ENCODE measurements at places on chromosomes 13 and 19.
A peak's percentile ranks its signal among the peaks of the same experiment; 100 is the strongest.

GRCh38 chr19:17220207-17220758 lies 5.1 kb downstream of the USE1 start:
- DNase-seq = no peak

DNA sequence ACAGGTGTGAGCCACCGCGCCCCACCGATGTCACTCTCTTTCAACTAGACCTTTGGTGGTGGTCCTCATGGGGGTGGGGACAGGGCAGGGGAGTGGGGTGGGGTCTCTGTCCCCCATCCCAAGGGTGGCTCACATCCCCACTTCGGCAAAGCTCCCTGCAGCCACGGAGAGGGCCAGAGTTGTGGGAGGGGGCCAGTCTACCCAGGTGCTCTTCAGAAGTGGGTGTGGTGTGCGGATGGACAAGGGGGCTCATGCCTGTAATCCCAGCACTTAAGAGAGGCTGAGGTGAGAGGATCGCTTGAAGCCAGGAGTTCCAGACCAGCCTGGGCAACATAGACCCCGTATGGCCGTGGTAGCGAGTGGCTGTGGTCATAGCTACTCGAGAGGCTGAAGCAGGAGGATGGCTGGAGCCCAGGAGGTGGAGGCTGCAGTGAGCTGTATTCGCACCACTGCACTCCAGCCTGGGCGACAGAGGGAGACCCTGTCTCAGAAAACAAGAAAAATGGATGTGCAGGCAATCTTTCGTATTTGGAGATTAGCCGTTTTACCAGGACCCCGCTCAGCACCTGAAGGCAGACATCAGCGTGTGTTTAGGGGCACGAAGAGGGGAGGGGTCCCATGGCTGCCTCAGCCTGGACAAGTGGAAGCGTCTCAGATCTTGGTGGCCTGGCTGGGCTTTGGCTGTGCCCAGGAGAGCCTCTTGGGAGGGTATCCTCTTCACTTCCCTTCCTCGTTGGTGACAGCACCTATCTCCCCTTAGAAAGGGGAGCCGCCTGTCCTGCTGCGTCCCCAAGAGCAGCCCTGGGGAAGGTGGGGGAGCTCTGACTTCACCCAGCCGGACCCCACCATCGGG lies 846 bp downstream of the TGFBR3L start:
- no peak for DNase-seq

- no peak for DNase-seq
Measured at GRCh38 chr13:33865945-33866344, 48.0 kb downstream of the RFC3 start.

GRCh38 chr13:40102854-40103253 lies 447.4 kb downstream of the COG6 start:
- DNase-seq = no peak

- peak; percentile 45 for DNase-seq
Measured at GRCh38 chr13:27599845-27600553, 20.3 kb downstream of the LNX2 start.

DNA sequence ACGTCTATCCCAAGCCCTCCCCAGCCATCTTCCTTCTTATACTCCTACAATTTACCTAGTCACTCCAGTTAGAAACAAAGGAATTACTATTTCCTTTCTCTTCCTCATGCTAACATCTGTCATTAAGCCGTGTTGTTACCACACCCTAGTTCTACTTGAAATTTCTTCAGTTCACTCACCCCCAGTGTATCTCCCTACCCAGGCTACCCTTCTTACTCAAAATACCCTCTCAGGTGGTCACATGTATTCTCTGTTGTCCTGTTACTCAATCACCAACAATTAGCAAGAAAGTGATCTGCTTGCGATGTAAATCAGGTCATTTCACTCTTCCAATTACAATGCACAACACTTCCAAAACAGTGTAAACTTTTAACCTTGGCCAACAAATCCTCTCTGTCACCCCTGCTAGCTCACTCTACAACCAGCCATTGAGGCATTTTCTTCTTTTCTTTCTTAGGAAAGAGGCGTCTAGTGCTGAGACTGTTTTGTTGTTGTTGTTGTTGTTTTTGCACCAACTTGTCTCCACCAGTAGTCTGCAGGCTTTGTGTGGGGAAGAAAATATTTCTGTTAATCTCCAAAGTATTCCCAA lies 50.7 kb downstream of the PCDH17 start:
- no peak for DNase-seq

- no peak for DNase-seq
Measured at GRCh38 chr19:35011091-35011689, 11.1 kb downstream of the GRAMD1A start.

DNA sequence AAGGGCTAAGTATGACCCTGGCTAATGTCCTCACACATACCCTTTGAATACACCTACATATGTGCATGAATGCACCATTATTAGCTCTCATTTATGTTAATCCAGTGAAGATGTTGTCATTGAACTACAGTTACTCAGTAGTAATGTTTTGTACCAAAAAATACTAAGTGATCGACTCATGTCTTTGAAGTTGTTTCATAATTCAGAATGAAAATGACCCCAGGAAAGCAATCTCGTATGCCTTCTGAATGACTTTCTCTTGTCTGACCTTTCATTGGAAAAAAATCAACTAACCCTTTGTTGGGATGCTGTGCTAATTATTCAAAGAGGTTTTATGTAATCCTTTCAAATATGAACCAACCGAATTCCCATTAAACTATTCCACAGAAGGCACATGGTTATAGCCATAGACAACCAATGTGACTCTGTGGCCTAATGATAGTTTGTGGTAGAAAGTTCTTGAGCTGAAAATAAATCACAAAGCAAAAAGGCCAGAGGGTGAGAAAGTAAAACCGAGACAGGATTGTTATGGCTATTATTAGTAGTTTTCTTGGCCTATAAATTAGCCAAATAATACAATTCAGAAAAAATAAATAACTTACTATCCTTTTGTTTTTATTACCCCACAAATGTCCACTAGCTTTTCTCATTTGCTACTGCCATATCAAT lies 86.8 kb upstream of the STARD13 start:
- no peak for DNase-seq

DNA sequence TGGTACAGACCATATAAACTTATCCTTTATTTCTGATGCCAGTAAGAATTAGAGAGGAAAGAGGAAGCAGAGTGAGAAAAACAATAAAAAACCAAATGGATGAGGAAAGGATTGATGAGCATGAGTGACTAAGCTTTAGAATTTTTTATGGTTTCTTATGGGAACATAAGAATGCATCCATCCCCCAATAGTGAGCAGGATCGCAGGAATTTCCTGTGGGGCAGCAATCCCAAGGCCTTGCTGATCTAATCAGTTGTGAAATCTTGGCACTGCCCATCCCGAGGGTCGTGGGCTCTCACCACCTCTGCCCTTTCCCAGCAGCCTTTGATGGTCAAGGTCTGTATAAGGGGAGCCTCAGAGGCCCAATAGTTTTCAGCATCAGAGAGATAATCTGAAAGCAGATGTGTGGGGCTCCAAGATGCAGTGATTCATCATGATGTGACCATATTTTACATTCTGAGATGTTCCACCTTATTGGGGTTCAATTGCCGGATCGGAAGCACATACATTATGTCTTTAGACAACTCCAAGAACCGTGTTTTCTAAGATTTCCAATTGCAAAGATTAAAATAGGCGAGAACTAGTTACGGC lies 222.1 kb downstream of the DNAJC15 start:
- peak; percentile 78 for DNase-seq

GRCh38 chr13:110283736-110284517 lies 23.0 kb downstream of the COL4A1 start:
- DNase-seq = peak; percentile 40

- no peak for DNase-seq
Measured at GRCh38 chr13:73101351-73102007, 42.7 kb downstream of the KLF5 start.

GRCh38 chr13:98216135-98216565 lies 39.1 kb upstream of the RNF113B start:
- DNase-seq = no peak

DNA sequence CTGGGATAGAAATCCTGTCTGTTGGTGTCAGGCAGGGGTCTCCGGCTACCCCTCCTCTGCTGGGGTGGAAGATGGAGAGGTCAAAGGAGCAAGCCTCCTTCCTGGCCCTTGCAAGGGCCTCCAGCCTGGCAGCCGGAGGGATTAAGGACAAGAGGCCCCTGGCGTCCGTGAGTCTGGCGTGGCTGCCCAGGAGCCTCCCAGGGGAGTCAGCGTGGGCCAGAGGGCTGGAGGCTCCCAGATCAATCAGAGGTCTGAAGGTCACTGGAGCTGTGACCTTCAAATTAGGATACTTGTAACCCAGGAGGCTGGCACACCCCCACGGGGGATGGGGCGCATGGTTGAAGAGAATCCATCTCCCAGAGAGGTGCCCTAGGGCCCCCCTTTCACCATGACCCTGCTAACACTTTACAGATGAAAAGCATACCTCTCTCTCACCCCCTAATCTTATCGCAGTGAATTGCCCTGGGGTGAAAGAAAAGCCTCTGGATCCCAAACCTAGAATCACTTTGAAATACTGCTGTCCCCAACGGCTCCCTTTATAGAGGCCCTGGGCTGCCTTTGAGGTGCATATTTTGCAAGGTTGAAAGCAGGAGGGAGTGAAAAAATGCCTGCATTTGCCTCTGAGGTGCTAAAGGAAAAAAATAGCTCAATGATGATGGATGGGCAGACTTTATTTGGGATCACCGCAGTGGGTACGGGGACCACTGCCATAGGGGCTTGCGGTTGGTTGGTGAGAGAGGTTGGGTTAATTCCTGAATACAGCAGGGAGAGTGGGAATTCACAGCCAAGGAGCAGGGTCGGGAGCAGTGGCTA lies 44.9 kb upstream of the PEG3 start:
- no peak for DNase-seq

GRCh38 chr13:94063848-94064247 lies 415.6 kb downstream of the DCT start:
- DNase-seq = no peak

DNA sequence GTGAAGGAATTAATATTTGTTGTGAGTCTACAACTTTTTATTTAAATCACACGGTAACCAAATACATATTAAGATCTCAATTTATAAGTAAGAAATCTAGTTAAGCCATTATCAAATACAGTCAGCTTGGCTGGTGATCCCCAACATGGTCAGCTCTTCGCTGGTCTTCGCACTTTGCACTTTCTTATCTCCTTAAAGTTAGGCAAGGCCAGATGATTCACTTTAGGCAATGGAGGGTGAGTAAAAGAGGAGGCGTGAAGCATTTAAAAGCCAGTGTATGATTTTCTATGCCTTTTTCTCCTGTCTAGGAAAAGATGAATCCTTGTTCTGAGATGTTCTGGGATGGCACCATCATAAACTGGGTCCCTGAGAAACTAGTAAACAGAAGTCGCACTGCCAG lies 793.7 kb upstream of the ARGLU1 start:
- DNase-seq = no peak

DNA sequence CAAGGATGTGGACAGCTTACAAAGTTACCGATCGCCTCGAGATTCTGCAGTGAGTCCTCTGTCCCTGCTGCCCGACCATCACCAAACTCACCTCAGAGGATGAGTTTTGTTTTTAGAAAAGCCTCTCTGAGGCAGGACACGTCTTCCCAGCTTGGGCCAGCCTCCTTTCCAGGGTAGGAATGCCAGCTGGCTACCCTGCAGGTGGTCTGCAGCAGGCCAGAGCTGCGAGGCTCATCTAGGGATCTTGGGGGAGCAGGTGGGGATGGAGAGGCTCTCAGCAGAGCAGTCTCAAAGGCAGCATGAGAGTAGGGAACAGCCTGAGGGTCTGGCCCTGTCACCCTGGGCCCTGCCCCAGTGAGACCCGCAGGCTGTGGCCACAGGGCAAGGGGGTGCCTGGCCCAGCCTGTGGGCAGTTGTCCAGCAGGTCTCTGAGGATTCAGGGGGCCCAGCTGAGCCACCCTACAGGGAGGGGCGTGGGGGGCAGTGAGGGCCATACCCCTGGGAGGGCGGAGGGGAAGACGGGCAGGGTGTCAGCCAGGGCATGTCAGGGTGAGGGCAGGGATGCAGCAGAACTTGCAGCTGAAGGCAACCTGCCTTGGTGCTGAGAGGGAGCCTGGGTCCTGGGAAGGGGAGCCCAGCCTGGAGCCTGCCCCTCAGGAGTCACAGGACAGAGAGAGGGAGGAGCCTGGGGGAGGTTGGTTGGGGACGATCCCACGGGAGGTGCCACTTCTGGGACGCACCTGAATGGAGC lies 57.3 kb upstream of the TPM4 start:
- no peak for DNase-seq

GRCh38 chr19:18733196-18733647 lies 49.7 kb downstream of the CRTC1 start:
- peak; percentile 16 for DNase-seq

DNA sequence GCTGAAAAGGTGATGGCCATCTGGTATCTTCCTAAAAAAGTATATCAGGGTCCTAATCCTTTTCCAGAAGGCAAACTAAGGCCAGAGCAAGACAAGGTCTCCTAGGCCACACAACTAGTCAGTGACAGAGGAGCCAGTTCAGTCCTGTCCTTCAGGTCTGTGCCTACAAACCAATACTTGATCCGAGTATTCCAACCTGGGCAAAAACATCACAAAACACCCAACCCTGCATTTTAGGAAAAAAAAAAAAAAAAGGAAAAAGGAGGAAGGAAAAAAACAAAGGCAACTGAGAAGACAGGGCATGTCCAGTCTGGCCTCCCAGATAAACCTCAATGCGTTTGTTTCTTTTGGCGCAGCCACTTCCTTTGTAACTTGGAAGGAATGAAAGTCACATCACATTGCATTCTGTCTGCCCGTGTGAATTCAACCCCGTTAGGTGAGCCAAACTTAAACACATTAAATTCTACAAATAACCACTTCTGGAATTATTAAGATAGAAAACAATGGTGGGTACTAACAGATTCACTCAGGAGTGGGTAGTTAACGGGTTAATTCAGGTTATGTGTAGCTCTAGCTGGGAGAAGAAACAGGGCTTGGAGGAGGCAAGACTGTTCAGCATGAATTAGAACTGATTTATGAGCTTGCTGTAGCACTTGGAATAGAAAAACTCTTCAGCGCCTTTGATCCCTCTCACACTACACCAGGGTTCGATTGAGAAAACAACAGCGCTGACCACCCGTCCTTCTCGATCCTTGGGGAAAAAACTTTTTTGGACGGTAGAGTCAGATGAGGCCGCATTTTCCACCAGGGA lies 43.0 kb upstream of the HNRNPA1L2 start:
- no peak for DNase-seq

DNA sequence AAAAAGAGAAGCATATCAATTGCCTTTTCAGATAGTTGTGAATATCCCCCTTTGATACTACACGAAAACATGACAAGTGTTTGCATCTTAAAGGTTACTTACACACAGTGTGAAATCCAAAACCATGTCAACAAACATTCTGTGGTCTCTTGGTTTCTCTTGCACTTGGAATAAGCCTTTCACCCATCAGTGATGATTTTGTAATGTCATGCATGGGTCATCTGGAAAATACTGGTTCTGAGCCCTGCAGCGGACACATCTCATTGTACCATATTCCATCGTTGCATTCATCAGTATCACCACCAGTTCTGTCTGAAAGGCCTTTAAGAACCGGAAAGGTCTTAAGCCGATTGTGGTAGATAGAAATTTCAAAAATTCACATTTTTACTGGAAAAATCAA lies 65.4 kb upstream of the SOX1 start:
- DNase-seq = no peak

- DNase-seq = no peak
Measured at GRCh38 chr13:48081739-48082138, 13.2 kb downstream of the MED4 start.

All from AG04449 (cell line).